Activated naive CD8-positive, alpha-beta T cell treated with anti-CD3 and anti-CD28 coated beads, Interleukin-2, amount 10 ng/mL, durations not matched to agents 7 days and 5 days (primary cell): ENCODE measurements at places on chromosomes 6 and 20.
A peak's percentile ranks its signal among the peaks of the same experiment; 100 is the strongest.

- no peak for DNase-seq
Measured at GRCh38 chr6:138115877-138116660, 8.8 kb upstream of the PERP start.

DNA sequence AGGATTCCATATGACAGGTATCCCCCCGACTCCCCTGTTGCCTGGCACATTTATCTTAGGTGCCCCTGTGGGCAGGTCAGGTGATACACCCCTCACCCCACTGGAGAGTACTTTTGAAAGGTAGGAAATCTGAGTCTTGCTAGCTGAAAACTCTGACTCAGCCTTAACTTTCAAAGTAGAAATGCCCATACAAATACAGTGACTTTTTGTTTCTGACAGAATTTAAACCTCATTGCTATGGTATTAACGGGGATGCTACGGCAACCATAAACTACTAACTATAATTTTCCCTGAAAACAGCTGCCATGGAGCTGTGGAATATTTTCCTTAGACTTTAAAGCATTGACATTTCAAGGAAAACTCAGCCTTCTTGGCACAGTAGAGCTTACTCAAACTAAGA lies 536.0 kb downstream of the RFPL4B start:
- DNase-seq: no peak

DNA sequence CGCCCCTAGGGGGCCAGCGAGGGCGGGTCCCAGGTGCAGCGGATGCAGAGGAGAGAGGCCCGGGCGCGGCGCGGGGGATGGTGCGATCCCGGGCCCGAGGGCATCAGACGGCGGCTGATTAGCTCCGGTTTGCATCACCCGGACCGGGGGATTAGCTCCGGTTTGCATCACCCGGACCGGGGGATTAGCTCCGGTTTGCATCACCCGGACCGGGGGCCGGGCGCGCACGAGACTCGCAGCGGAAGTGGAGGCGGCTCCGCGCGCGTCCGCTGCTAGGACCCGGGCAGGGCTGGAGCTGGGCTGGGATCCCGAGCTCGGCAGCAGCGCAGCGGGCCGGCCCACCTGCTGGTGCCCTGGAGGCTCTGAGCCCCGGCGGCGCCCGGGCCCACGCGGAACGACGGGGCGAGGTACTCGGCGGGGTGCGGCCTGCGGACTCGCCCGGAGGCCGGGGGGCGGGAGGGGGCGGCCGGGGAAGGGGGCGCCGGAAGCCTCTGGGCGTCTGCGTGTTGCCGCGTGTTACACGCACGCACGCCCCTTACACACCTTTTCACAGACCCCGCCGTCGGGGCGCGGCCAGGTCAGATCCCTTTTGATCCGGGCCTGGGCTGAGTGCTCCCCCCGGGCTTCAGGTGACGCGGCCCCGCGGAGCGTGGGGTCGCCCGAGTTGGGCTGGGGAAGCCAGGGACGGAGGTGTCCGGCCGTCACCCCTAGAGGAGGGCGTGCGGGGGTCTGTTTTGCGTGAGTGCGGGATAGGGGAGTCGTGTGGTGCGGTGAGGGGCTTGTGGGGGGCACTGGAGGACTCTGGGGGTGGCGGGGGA lies 412 bp downstream of the TRIB3 start:
- DNase-seq: peak; percentile 83

DNA sequence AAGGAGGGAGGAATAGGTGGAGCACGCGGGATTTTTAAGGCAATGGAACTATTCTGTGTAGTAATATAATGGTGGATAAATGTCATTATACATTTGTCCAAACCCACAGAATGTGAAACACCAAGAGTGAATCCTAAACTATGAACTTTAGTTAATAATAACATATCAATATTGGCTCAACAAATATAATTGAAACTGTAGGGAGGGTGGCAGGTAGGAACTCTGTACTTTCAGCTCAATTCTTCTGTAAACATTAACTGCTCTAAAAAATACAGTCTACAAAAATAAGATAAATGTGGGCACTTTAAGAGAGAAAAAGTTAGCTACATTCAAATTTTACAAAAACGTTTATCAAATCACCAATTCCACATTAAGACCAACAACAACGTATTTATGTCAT lies 136.7 kb upstream of the RUNX2 start:
- DNase-seq: no peak

GRCh38 chr20:23584434-23585199 lies 16.3 kb upstream of the CST9L start:
- DNase-seq: no peak

- DNase-seq: no peak
Measured at GRCh38 chr20:49872056-49872455, 43.3 kb downstream of the SPATA2 start.

DNA sequence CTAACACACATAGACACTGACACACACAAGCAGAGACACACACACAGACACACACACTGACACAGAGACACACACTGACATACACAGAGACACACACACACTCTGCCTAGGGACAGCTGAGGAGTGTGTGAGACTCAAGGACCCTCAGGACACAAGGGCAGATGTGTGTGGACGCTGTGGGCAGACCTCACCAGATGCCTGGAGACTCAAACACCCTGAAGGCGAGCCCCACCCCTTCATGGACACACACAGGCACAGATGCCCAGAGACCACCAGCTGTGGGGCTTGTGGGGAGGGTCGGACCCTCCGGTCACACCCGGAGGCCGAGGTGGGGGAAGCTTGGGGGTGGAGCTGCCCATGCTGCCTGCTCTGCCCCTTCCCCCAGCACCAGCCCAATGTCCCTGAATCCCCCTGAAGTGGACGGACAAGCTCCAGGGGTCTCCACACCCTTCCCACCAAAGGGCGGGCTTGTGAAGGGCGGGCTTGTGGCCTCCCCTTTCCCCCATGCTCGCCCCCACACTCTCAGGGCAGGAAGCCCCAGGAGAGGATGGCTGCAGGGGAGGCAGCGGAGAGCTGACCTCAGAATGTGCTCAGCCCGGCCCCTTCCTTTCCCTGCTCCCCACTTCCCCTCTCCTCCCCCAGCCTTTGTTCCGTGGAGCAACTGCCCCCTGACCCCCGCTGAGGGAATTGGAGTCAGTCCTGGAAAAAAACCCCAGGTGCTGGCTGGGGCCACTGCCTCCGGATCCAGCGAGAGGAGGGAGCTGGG lies 13.9 kb upstream of the ABHD16B start:
- DNase-seq: peak; percentile 56

DNA sequence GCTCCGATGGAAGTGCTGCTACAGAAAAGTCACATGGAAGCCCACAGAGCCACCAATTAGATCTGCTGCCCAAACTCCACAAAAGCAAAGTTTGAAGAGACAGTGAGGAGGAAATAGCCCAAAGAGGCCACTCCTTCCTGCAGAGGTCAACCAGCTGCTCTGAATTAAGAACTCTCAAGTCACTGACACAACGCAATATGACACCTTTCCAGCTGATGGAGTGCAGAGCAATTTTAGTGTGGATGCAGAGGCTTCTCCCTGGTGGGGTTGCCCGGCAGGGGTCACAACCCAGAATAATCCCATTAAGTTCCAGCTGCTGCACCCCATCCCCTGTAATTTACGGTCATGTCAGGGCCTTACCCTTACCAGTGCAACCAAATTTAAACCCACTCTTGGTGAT lies 361.9 kb upstream of the JARID2 start:
- DNase-seq: no peak

DNA sequence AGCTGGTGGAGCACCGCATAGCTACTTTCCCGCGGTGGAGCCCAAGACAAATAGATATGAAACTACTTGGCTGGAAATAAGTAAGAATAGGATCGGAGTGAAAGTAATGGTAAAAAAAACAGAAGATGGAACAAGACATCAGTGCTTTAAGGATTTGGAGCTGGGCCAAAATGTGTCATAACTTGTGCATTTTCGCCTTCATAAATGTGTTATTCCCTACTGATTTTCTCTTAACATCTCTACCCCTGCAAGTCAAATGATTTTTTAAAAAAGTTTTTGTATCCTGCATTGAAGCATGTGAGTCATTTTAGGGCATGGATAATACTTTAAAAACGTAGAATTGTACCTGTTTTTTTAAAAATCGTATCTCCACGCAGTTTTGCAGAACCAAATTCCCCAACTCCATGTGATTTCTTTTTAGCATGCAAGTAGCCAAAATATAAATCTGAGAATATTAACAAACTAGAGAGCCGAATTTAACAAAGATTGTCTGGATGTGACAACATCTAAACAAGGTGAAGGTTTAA lies 882 bp upstream of the FAM184A start:
- no peak for DNase-seq
